Activated T-helper 1 cell treated with Interleukin-2 at 50 U/mL for 16 hours (primary cell): ENCODE measurements at places on chromosomes 5 and 9.

- no peak for DNase-seq
These were observed 262.9 kb downstream of the EPB41L4A start for GRCh38 chr5:112156211-112156610.

DNA sequence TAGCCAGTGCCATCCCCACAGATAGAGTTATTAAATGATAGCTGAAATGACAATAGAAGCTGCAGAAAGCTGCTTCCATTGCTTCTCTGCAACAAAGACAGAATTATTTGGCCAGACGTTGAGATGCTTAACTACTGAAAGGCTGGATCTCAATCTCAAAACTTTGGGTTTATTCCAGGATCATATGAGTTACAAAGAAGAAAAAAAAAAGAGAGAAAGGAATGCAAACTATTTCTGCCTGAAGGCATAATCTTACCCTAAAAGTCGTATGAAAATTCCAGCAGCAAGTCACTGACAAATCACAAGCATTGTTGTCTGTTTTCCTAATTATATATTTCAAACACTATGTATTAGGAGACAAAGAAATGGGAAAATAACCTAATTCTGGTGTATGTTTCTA, 12.8 kb upstream of the TYRP1 start:
- DNase-seq, result no peak

- no peak for DNase-seq
These were observed 154.4 kb downstream of the MACROH2A1 start for GRCh38 chr5:135244620-135245021.

- no peak for DNase-seq
These were observed 118.9 kb downstream of the NR6A1 start for GRCh38 chr9:124652203-124652602.

DNA sequence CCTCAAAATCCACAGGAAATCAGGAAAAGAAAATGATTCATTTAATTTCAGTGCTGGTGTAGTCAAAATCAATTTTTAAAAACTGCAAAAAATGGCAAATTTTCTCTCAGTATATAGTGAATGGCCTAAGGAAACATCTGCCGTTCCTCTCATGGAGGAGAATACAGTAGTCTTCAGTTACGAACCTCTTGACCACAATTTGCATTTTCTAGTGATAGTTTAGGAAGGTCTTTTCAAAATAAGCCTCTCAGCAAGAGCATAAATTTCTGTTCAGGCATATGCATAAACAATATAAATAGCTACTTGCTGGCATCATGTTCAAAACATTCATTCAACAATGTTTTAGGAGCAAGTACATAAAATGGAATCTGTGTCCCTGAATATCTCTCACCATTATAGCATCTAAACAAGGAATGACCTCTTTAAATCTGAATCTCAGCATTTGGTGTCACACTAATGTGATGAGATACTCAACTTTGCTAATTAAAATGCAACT, 33.5 kb downstream of the HAPLN1 start:
- DNase-seq, result no peak

- DNase-seq, result no peak
These were observed 313.5 kb downstream of the PRDM9 start for GRCh38 chr5:23820765-23821471.

GRCh38 chr5:177473443-177474001, at the start of gene DBN1:
Gene DBN1 (minus strand): TSS chr5:177473634. CDS start chr5:177473521, 113 bp downstream.
- DNase-seq, result no peak
